ENCODE measurements at places on chromosomes 7 and 10. TPM values are rescaled to one million over a fixed set of nuclear protein-coding genes. Genes with fewer than 3 reads are reported as not detected.

- no peaks in the 10 kb centered on the region for H3K27me3 ChIP-seq
- H3K36me3 ChIP-seq: no peaks in the 10 kb centered on the region
- no peak overlapping the region for H3K4me3 ChIP-seq
- no peaks in the 10 kb centered on the region for H3K4me1 ChIP-seq
- H3K27ac ChIP-seq: no peak overlapping the region
- no peak for DNase-seq
Observed at GRCh38 chr10:74507951-74508350, 318.4 kb upstream of the KAT6B start.

DNA sequence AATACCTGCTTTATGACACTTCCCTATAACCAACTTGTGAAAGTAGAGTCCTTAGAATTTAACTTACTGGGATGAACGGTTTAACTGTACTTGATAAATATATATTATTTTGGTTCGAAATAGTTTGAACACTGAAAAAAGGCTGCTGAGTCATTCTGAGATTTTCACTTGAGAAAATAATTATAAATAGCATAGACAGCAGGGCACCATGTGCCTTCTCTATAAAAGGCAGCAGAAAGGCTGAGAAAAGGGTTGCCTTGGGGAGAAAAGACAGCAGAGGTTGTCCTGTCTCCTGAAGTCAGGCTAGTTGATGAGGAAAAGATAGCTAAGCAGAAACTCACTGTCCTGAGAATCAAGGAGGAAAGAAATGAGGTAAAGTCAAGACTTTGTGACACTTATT is 92.4 kb downstream of the CTTNBP2 start:
- H3K4me1 ChIP-seq: no peaks in the 10 kb centered on the region
- no peaks in the 10 kb centered on the region for H3K36me3 ChIP-seq
- H3K27me3 ChIP-seq: no peaks in the 10 kb centered on the region
- H3K4me3 ChIP-seq: no peak overlapping the region
- no peak for DNase-seq

DNA sequence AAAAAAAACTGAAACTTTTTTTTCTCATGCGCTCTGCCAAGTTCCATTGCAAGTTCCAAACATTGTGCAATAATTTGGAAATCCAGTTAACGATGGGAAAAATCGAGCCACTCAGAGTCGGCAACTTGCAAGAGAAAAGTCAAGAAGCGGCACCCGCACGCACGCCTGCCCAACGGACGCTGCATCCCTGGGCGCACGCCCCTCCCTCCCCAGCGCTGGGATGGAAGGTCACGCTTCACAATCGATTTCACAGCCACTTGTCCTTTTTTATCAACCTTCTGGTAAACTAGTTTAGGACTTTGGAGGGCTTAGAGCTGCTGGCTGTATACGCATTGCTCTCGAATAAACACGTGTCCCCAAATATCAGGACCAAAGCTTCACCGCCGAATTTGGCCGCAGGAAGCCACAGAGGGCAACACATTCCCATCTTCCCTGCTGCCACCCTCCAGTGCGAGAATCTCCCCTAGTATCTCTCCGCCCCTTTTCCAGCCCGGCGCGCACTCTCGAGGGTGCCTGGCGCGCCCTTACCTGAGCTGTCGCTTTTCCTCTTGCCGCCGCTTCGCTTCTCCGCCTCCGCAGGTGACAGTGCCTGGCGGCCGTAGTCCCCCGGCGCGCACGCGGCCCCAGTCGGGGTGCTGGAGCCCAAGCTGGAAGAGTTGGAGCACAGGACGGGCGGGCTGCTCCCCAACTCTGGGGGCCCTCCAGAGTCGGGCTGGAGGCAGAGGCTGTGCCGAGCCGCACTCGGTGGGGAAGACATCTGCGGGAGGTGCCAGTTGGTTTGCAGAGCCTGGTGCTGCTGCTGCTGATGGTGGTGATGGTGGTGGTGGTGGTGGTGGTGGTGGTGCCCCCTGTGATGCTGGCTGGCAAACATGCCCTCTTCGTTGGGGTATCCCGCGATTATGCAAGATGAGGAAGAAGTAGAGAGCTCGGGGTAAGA is 857 bp downstream of the MEOX2 start:
- no peaks in the 10 kb centered on the region for H3K36me3 ChIP-seq
- H3K27me3 ChIP-seq: peaks cover 42% of the 10 kb centered on the region
- H3K4me3 ChIP-seq: peak overlapping the region; percentile 57
- no peaks in the 10 kb centered on the region for H3K4me1 ChIP-seq
- peak; percentile 50 for DNase-seq

Gene ZNF438
- 15.2 TPM for total RNA-seq

- H3K4me1 ChIP-seq: peaks cover 25% of the 10 kb centered on the region
- H3K27me3 ChIP-seq: no peaks in the 10 kb centered on the region
- no peak overlapping the region for H3K4me3 ChIP-seq
- DNase-seq: no peak
- no peaks in the 10 kb centered on the region for H3K36me3 ChIP-seq
Observed at GRCh38 chr10:31754803-31755624, 173.6 kb downstream of the ARHGAP12 start.

DNA sequence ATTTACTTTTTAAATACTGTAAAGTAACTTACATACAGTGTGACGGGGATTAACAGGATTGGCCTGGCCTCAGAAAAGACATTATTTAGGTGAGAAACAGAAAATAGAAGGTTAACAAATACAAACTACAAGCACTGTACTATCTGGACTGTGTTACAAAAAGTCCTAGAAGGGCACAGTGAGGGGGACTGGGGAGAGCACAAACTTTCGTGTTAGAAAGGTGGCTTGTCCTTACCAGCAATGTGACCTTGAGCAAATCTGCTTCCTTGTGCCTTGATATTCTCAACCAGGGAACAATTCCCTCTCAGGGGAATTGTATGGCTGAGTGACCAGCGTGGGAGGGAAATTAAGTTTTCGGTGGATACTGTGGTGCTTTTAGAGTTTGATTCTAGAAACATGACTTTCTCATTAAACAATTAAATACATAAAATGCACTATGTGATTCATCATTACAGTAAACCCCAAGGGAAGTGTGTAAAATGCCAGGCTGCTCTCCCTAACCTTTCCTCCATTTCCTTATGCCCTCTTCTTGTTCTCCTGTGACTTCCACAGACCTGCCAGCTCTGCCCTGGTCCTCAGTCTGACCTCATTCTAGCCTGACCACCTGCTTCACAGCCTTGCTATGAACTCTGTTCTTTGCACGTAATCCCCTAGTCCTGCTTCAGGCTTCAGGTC is 57.7 kb downstream of the OSBPL3 start:
- no peaks in the 10 kb centered on the region for H3K27me3 ChIP-seq
- no peaks in the 10 kb centered on the region for H3K36me3 ChIP-seq
- peaks cover 16% of the 10 kb centered on the region for H3K4me1 ChIP-seq
- H3K27ac ChIP-seq: peak overlapping the region; percentile 15
- DNase-seq: no peak
- no peak overlapping the region for H3K4me3 ChIP-seq

GRCh38 chr7:91047636-91048035 is 216.6 kb upstream of the FZD1 start:
- no peak overlapping the region for H3K4me3 ChIP-seq
- no peak overlapping the region for H3K27ac ChIP-seq
- DNase-seq: no peak
- no peaks in the 10 kb centered on the region for H3K27me3 ChIP-seq
- no peaks in the 10 kb centered on the region for H3K36me3 ChIP-seq
- H3K4me1 ChIP-seq: peaks cover 7% of the 10 kb centered on the region

GRCh38 chr10:27635699-27636270 is 109.8 kb downstream of the MKX start:
- no peaks in the 10 kb centered on the region for H3K27me3 ChIP-seq
- H3K27ac ChIP-seq: no peak overlapping the region
- no peaks in the 10 kb centered on the region for H3K36me3 ChIP-seq
- H3K4me3 ChIP-seq: no peak overlapping the region
- DNase-seq: no peak

GRCh38 chr10:84739641-84740040 is 411.3 kb downstream of the CCSER2 start:
- DNase-seq: no peak
- no peak overlapping the region for H3K27ac ChIP-seq
- H3K27me3 ChIP-seq: no peaks in the 10 kb centered on the region
- no peaks in the 10 kb centered on the region for H3K4me1 ChIP-seq

- no peaks in the 10 kb centered on the region for H3K27me3 ChIP-seq
- no peak overlapping the region for H3K27ac ChIP-seq
- H3K36me3 ChIP-seq: no peaks in the 10 kb centered on the region
- peaks cover 3% of the 10 kb centered on the region for H3K4me1 ChIP-seq
- H3K4me3 ChIP-seq: no peak overlapping the region
- DNase-seq: no peak
Observed at GRCh38 chr10:4819067-4819466, 6.9 kb upstream of the AKR1E2 start.

GRCh38 chr10:97937054-97937453 is 87.4 kb downstream of the GOLGA7B start:
- no peak for DNase-seq
- H3K27me3 ChIP-seq: no peaks in the 10 kb centered on the region
- H3K4me1 ChIP-seq: no peaks in the 10 kb centered on the region
- H3K36me3 ChIP-seq: no peaks in the 10 kb centered on the region

Gene CCDC7
- 22.8 TPM for total RNA-seq

DNA sequence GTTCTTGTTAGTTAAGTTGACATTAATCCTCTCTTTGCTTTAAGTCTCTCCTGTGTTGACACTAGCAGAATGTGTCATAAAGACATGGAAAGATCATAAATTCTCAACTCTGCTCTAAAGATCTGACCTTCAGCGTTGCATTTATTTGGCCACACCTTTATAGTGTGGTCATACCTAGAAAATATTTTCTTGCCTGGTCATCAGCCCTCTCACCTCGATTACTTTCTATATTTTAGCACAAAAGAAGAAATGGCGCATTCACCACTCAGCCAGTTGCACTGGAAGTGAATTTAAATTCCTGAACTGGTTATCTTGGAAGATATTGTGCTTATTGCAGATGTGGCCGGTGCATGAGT is 96.7 kb upstream of the PDCD4 start:
- no peaks in the 10 kb centered on the region for H3K36me3 ChIP-seq
- DNase-seq: no peak
- peaks cover 8% of the 10 kb centered on the region for H3K27me3 ChIP-seq
- no peaks in the 10 kb centered on the region for H3K4me1 ChIP-seq

- no peak for DNase-seq
- no peaks in the 10 kb centered on the region for H3K27me3 ChIP-seq
Observed at GRCh38 chr7:100396421-100396982, 23.2 kb downstream of the PILRA start.

Gene STRIP2
- 1.3 TPM for total RNA-seq

Gene MCM10
- total RNA-seq: 0.38 TPM

GRCh38 chr7:129875745-129876411 is 76.9 kb downstream of the UBE2H start:
- no peak for DNase-seq
- peaks cover 18% of the 10 kb centered on the region for H3K36me3 ChIP-seq
- H3K4me3 ChIP-seq: no peak overlapping the region
- H3K4me1 ChIP-seq: peaks cover 23% of the 10 kb centered on the region

GRCh38 chr10:6738112-6738768 is 158.2 kb upstream of the PRKCQ start:
- no peak for DNase-seq
- no peaks in the 10 kb centered on the region for H3K36me3 ChIP-seq
- no peak overlapping the region for H3K27ac ChIP-seq
- H3K4me3 ChIP-seq: no peak overlapping the region

Gene SFRP5
- total RNA-seq: 0.27 TPM

DNA sequence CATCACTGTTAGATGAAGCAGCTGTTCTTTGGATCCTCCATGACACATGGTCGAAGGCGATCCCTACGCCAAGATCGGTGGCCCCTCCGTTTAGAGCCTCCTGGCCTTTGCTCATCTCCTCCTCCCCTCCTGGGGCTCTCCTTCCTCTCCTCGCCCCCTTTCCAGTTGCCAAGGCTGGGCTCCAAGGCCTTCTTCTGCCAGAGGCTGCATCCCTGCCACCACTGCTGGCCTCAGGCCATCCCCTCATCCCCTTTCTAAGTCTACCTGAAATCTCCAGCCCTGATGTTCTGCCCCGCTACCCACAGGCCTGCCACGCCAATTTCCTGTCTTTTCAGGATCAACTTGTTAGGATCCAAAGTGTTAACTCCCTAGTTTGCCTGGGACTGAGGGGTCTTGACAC is 265.1 kb upstream of the ZMIZ1 start:
- H3K4me3 ChIP-seq: no peak overlapping the region
- H3K36me3 ChIP-seq: no peaks in the 10 kb centered on the region
- H3K4me1 ChIP-seq: peaks cover 42% of the 10 kb centered on the region
- DNase-seq: no peak
- no peaks in the 10 kb centered on the region for H3K27me3 ChIP-seq
- H3K27ac ChIP-seq: peak overlapping the region; percentile 73

GRCh38 chr10:89792187-89792586 is 90.8 kb downstream of the KIF20B start:
- no peaks in the 10 kb centered on the region for H3K27me3 ChIP-seq
- no peak for DNase-seq
- H3K27ac ChIP-seq: no peak overlapping the region
- no peaks in the 10 kb centered on the region for H3K4me1 ChIP-seq
- H3K36me3 ChIP-seq: no peaks in the 10 kb centered on the region

Gene ZWINT
- total RNA-seq: 3.3 TPM

GRCh38 chr7:158395780-158396278 is 191.8 kb downstream of the PTPRN2 start:
- DNase-seq: peak; percentile 49
- no peaks in the 10 kb centered on the region for H3K4me1 ChIP-seq
- no peaks in the 10 kb centered on the region for H3K36me3 ChIP-seq
- H3K27ac ChIP-seq: no peak overlapping the region

- no peaks in the 10 kb centered on the region for H3K27me3 ChIP-seq
- H3K36me3 ChIP-seq: no peaks in the 10 kb centered on the region
- H3K27ac ChIP-seq: no peak overlapping the region
- DNase-seq: no peak
Observed at GRCh38 chr7:130475776-130476175, 16.1 kb upstream of the MEST start.

GRCh38 chr10:59082249-59082648 is 94.2 kb upstream of the PHYHIPL start:
- H3K36me3 ChIP-seq: no peaks in the 10 kb centered on the region
- DNase-seq: no peak
- H3K27me3 ChIP-seq: no peaks in the 10 kb centered on the region
- H3K27ac ChIP-seq: no peak overlapping the region
- no peaks in the 10 kb centered on the region for H3K4me1 ChIP-seq
- H3K4me3 ChIP-seq: no peak overlapping the region

- no peak overlapping the region for H3K4me3 ChIP-seq
- H3K4me1 ChIP-seq: no peaks in the 10 kb centered on the region
- no peaks in the 10 kb centered on the region for H3K27me3 ChIP-seq
- no peaks in the 10 kb centered on the region for H3K36me3 ChIP-seq
- DNase-seq: peak; percentile 44
Observed at GRCh38 chr7:21028186-21028585, 241.5 kb upstream of the SP8 start.

- peak overlapping the region; percentile 27 for H3K27ac ChIP-seq
- no peaks in the 10 kb centered on the region for H3K27me3 ChIP-seq
- no peaks in the 10 kb centered on the region for H3K4me1 ChIP-seq
- H3K36me3 ChIP-seq: no peaks in the 10 kb centered on the region
Observed at GRCh38 chr10:43110338-43111071, 27.7 kb upstream of the CSGALNACT2 start.

DNA sequence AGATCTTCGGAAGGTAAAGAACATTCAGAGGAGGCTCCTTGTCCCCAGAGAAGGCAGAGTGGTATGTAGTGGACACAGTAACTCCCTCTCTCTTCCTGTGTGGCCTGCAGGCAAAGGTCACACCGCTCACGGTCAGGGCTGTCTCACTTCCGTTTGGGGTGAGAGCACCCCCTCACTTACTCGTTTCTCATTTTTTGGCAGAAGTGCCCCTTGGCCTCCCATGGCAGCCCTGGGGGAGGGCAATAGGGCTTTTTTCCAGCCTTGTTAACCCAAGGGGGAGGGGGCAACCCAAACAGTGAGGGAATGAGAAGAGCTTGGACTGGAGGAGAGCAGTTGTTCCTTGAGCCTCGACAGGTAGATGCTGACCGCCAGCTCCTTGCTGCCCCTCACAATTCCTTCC is 31.8 kb upstream of the SRGN start:
- no peaks in the 10 kb centered on the region for H3K27me3 ChIP-seq
- peak overlapping the region; percentile 83 for H3K27ac ChIP-seq
- H3K4me1 ChIP-seq: peaks cover 60% of the 10 kb centered on the region
- H3K36me3 ChIP-seq: no peaks in the 10 kb centered on the region
- H3K4me3 ChIP-seq: no peak overlapping the region

Gene PRKCQ
- total RNA-seq: 8.1 TPM
